T-helper 17 cell (primary cell): ENCODE measurements at places on chromosomes 11 and 22.

DNA sequence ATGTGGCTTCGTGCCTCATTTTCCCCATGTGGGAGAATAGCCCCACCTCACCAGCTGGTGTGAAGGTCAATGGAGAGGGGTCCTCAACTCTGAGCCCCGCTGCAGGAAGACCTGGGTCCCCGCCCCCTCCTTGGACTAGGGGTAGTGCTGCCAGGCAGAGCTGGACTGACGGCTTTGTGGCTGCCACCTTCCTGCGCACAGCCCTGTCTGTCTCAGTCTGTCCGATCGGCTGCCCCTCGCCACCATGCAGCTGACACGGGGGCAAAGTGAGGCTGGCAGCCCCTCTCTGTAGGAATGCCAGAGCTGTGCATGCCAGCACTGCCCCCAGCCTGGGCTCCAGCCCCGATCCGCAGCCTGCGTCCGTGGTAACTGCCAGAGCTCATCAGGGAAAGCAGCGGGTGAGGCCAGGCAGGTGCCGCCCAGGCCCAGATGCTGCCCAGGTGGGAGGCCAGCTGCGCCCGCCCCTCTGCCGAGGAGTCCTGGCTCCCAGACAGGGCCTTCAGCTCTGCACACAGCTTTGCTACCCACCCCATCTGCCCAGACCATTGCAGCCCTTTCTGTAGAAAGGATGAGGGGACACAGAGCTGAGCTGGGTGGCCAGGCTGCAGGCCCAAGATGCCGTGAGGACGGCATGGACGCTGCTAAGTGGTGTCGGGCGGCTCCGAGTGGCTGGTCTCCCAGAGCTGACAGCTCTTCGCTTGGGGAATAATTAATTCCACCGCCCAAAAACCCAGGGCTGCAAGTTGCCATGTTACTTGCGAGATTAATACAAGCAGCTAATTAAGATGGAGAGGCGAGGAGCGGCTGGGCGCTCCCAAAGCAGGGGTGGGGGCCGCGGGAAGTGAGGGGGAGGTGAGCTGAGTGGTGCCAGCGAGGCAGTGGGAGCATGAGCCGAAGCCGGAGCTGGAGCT is 19.5 kb upstream of the FLRT1 start:
- no peak for DNase-seq

- DNase-seq, result no peak
Observed at GRCh38 chr11:108632041-108632704, 32.7 kb upstream of the DDX10 start.

DNA sequence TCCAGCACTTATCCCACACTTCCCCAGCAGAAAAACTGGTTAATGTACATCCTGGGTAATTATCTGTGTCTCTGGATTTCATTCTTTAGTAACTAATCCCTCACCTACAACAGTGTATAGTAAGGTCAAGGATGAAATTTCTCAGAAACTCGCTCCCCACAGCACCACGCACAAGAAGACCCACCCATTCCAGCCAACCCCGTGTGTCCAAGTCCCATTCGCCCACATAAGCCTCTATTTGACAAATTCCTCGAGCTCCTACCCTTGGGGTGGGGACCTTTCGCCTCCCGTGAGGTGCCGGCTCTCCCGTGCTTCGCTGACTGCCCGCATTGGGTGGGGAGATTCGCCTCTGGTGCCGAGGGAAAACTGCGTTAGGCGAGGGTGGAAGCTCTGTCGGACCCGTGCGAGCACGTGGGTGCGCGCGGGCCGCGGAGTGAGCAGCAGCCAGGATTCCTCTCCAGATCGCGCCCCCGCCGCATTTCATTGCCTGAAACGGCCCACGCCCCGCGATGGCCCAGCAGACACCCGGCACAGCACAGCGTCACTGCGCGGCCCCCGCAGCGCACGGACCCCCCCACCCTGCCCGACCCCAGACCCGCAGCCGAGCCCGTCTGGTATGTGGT is 866 bp downstream of the EXPH5 start:
- DNase-seq, result peak; percentile 18

DNA sequence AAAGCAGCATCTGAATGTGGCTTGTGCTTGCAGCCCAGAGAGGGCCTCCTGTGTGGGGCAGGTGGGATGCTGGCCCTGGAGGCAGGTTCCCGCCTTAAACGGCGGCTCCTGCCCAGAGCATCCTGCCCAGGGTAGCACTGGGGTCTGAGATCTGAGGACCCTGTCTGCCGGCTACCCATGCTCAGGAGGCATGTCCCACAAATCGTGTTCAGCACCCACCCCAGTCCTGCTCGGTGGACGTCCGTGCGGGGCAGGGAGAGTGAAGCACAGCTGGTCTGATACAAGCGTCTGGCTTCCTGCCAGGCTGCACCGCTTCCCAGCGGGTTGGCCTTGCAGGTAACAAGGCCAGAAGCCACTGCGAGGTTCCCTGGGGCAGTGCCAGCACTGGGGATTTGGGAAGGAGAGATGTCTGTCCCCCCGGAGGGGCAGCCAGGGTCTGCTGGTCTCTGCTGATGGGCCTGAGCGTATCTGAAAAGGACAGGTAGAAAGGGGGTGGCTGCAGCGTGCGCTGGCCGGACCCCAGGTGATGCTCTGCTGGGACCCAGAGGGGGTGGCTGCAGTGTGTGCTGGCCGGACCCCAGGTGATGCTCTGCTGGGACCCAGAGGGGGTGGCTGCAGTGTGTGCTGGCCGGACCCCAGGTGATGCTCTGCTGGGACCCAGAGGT is 3.6 kb downstream of the TRABD start:
- peak; percentile 8 for DNase-seq

- no peak for DNase-seq
Observed at GRCh38 chr11:57303280-57303989, 21.3 kb downstream of the TNKS1BP1 start.

GRCh38 chr22:30340911-30341685 is 14.4 kb upstream of the TBC1D10A start:
- no peak for DNase-seq

GRCh38 chr11:67006029-67006884 is 16.7 kb upstream of the SYT12 start:
- no peak for DNase-seq

GRCh38 chr11:129695571-129696308 is 119.9 kb upstream of the TMEM45B start:
- DNase-seq, result peak; percentile 44

DNA sequence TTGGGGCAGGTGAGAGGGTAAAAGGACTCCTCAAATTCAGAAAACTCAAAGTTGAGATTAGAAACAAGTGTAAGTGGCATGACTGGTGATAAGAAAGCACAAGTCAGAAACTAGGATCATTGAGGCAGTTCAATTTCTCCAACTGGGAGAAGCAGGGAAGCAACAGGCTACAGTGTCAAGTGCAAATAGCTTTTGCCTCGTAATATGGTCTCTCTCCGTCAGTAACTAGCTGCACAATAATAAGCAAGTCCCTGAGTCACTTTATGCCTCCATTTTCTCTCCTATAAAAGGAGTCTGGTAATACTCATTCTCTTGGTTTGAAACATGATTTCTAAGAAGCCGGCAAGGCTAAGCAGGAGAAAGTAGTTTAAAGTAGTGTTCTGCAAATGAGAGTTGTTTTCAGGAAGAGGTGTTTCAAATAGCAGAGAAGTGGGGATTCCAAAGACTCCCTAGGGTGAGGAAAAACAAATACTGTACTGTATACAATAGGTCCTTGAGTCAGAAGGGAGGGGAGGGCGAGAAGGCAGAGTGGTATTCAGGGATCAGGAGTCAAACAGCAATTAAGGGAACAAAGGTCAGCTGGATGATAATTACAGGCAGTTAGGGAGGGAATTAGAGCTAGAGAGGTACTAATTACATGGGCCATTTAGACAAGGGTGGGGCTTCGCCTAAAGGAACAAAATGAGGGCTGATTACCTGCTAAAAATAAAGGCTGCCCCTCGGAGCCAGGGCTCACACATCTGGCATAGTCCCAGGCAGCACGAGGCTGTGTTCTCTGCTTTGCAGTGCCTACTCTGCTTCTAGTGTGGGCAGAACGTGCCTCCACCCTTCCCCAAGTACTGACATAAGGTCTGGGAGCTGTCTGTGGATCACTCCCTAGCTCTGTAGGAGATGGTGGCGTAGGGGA is 96.0 kb upstream of the BDNF start:
- no peak for DNase-seq
